ENCODE measurements at places on chromosomes 4 and X.

DNA sequence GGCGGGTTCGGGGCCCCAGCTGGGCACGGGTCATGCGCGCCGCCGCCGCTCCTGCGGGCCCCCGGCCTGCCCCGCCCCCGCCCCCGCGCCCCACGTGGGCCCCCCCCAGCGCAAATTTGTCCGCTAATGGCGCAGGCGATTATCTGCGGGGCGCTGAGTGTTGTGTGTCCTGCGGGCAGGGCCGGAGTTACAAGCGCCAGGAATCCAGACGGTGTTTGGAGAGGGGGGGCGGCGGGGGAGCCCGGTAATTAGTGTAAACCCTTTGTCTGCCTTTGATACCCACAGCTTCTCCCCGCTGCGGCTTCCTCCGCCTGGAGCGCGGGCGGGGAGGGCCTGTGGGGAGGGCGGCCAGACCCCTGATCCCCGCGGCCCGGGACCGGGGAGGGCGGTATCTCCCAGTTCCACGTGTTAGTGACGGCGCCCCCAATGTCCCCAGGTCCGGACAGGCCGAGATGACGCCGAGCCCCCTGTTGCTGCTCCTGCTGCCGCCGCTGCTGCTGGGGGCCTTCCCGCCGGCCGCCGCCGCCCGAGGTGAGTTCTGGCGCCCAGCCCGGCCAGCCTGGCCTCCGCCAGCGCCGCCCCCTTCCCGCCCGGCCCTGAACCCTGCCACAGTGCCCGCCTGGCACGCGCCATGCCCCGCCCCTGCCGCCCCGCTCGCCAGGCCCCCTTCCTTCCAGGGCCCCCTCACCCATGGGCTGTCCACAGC, 761 bp downstream of the FGFRL1 start:
- peak; percentile 82 for DNase-seq

DNA sequence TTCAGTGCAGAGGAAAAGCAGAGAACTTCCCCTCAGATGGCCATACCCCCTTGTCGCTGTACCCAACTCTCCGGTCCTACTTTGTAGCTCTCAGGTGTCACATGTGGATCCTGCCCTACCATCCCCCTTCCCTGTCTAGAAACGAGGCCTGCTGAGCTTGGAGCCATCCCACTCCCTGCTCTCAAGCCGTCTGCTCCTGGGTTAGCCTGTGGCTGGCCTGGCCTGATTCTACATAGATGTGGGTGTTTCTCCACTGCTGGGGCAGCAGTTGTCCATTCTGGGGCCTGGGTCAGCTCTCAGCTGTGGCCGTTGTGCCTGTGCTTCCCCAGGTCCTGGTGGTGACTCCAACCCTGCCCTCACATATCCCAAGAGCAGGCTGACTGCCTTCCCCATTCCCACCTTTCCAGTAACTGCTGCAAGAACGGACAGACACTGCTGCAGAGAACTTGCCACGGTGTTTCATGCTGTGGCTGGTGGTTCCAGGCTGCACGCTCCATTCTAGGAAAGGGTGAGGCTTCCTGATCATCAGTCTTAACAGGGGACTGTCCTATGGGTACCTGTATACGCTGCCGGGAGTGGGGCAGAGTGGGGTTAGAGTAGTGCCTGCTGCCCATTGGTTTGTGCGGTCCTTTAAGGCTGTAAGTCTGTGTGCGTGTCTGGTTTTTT, 3.6 kb downstream of the IL9R start:
- no peak for DNase-seq

GRCh38 chr4:177311589-177311988, 1.9 kb downstream of the NEIL3 start:
- DNase-seq = no peak

DNA sequence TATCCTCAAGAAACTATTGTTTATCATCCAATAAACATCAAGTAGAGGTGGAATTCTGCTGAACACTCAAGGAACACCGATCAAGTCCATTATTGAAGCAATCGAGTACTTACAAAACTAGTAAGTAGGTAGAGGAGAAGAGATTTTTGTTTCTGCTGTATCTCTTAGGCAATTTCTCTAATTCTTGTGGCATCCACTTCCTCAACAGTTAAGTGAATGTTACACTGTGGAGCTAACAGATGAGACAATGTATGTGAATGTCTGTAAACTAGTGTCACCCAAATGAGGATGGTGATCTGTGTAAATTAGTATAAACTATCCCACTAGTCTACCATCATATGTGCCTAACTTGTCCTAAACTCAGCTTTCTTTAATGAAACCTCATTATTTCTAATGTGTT, 261.6 kb downstream of the ARHGAP24 start:
- no peak for DNase-seq

DNA sequence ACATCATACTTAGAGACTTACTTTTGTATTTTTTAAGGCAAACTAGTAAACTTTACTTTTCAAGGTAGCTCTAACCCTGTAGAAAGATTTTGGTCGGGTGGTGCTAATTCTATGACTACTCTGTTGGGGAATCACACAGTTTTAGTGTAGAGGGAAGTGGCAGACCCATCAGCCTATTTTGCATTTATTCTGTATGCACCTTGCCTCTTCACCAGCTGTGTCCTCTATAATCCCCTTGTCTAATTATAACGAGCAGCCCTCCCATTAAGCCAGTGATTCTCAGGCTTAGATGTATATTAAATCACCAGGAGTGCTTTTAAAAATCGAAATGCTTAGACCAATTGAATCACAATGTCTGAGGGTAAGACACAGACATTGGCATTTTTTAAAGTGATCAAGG, 78.1 kb downstream of the GALNT7 start:
- no peak for DNase-seq

GRCh38 chr4:73730292-73730691, 10.1 kb upstream of the CXCL8 start:
- no peak for DNase-seq

GRCh38 chrX:88425739-88426138, 321.3 kb upstream of the CPXCR1 start:
- DNase-seq = peak; percentile 3

- DNase-seq = no peak
These were observed 27.5 kb downstream of the CASK start for GRCh38 chrX:41895826-41896225.

- no peak for DNase-seq
These were observed 13.2 kb downstream of the CA5B start for GRCh38 chrX:15751155-15751819.

DNA sequence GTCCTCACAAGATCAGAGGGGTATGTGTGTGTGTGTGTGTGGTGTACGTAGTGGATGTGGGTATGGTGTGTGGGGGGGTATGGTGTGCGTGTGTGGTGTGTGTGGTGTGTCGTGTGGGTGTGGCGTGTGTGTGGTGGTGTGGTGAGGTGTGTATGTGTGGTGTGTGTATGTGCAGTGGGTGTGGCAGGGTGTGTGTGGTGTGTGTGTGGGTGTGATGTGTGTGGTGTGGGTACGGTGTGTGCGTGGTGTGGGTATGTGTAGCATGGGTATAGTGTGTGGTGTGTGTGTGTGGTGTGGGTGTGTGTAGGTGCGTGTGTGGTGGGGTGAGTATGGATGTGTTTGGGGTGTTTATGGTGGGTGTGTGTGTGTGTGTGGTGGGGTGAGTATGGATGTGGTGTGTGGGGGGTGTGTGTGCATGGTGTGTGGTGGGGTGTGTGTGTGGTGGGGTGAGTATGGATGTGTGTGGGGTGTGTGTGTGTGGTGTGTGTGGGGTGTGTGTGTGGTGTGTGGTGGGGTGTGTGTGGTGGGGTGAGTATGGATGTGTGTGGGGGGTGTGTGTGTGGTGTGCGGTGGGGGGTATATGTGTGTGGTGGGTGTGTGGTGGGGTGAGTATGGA, 182.0 kb downstream of the PALLD start:
- DNase-seq = no peak

- no peak for DNase-seq
These were observed 24.8 kb downstream of the DKK2 start for GRCh38 chr4:107011312-107011711.

All from mesendoderm (in vitro differentiated cells).